Vagina (tissue), 2 donors: ENCODE measurements at places on chromosomes 5 and 9. TPM values are rescaled to one million over a fixed set of nuclear protein-coding genes. Genes with fewer than 3 reads are reported as not detected.

- no peak for DNase-seq
These were observed 96.9 kb downstream of the OLFM1 start for GRCh38 chr9:135184181-135185053.

GRCh38 chr9:95570646-95571045, 53.9 kb upstream of the PTCH1 start:
- no peak for DNase-seq

GRCh38 chr9:19876569-19877316, 87.9 kb upstream of the SLC24A2 start:
- DNase-seq = no peak

DNA sequence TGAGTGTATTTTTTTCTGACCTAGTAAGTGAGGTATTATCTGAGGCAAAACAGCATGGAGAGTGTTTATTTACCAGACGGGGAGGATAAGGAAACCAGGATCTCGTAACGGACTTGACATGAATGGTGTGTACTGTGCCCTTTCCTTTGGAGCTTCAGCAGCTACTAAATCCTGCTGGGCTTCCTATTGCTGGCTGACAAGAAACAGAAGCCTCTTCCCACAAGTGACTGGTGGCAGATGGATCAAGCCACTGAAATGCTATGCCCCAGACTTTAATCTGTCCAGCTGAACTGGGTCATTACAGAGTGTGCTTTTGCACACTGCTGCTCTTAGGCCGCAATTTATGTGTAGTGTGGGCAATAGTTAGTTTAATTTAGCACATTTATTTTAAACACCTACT, 162.7 kb upstream of the MRPS30 start:
- no peak for DNase-seq

Gene PKD2L2
- not detected for total RNA-seq
